Osteocyte (in vitro differentiated cells): ENCODE measurements at places on chromosomes 1 and 21. TPM values are rescaled to one million over a fixed set of nuclear protein-coding genes. Genes with fewer than 3 reads are reported as not detected.
A peak's percentile ranks its signal among the peaks of the same experiment; 100 is the strongest.

GRCh38 chr21:14591882-14592281 is 45.8 kb upstream of the SAMSN1 start:
- no peak overlapping the region for H3K27ac ChIP-seq
- no peaks in the 10 kb centered on the region for H3K27me3 ChIP-seq
- no peak for DNase-seq
- no peaks in the 10 kb centered on the region for H3K4me1 ChIP-seq

- no peak overlapping the region for H3K4me3 ChIP-seq
- no peak for DNase-seq
- no peaks in the 10 kb centered on the region for H3K27me3 ChIP-seq
- H3K36me3 ChIP-seq, result no peaks in the 10 kb centered on the region
- H3K4me1 ChIP-seq, result peaks cover 10% of the 10 kb centered on the region
- H3K27ac ChIP-seq, result no peak overlapping the region
Observed at GRCh38 chr1:26550946-26551345, 21.4 kb downstream of the RPS6KA1 start.

DNA sequence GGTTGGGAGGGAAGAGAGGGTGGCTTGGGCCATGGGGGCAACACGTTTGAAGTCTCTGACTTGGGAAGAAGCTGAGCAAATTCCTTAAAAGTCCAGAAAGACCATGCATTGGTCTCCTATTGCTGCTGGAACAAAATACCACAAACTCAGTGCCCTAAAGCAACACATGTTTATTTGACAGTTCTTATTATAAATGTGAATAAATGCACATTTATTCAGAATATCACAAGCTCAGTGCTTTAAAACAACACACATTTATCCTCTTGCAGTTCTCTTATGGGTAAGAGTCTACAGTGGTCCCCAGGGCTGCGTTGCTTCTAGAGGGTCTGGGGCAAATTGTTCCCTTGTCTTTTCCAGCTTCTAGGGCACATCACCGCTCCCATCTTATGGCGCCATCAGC is 10.1 kb upstream of the PRAMEF12 start:
- no peak overlapping the region for H3K4me3 ChIP-seq
- DNase-seq, result no peak
- H3K27me3 ChIP-seq, result peaks cover 4% of the 10 kb centered on the region
- H3K4me1 ChIP-seq, result no peaks in the 10 kb centered on the region

The SCNM1 gene
- total RNA-seq, result 45.0 and 49.8 TPM in 2 replicates

The TSPAN2 gene
- 3.1 and 3.5 TPM in 2 replicates for total RNA-seq

GRCh38 chr1:10626131-10626731 is 151.5 kb downstream of the PEX14 start:
- DNase-seq, result no peak
- no peak overlapping the region for H3K4me3 ChIP-seq

- no peaks in the 10 kb centered on the region for H3K4me1 ChIP-seq
- H3K27me3 ChIP-seq, result peaks cover 7% of the 10 kb centered on the region
- DNase-seq, result no peak
- H3K27ac ChIP-seq, result no peak overlapping the region
- H3K36me3 ChIP-seq, result no peaks in the 10 kb centered on the region
- no peak overlapping the region for H3K4me3 ChIP-seq
Observed at GRCh38 chr1:222104694-222105392, 363.0 kb upstream of the DUSP10 start.

- no peaks in the 10 kb centered on the region for H3K27me3 ChIP-seq
- H3K36me3 ChIP-seq, result no peaks in the 10 kb centered on the region
- no peak overlapping the region for H3K27ac ChIP-seq
- no peak for DNase-seq
Observed at GRCh38 chr21:44370027-44370735, 16.8 kb downstream of the TRPM2 start.

DNA sequence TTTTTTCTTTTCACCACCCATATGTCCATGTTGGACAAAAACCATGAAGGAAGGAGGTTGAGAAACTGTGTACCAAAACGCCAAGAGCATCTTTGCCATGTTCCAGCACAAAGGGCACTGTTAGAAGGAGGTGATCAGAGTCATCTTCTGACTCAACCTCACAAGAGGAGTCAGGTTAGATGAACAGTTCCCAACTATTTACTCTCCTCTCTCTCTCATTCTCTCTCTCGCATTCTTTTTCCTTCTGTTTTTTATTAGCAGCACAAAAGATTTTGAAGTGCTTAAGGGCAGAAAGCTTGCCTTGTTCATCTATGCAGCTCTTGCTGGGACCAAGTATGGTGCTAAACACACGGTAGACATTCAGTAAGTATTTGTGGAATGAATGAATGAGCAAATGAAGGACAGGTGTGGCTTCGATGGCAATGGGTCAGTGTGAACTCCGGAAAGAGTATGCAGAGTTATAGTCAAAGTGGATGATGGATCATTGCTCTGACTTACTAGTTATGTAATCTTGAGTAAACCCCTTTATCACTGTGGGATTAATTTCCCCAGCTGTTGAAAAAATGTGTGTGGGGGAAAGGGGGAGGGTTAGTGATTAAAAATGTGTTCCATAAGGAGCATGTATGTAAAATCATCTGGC is 33.9 kb downstream of the DDR2 start:
- DNase-seq, result no peak
- no peak overlapping the region for H3K4me3 ChIP-seq
- H3K36me3 ChIP-seq, result peaks cover 9% of the 10 kb centered on the region
- no peak overlapping the region for H3K27ac ChIP-seq
- peaks cover 26% of the 10 kb centered on the region for H3K4me1 ChIP-seq

GRCh38 chr21:32525282-32525681 is 60.0 kb downstream of the TCP10L start:
- peaks cover 2% of the 10 kb centered on the region for H3K27me3 ChIP-seq

The NUAK2 gene
- total RNA-seq, result 4.3 and 4.5 TPM in 2 replicates

DNA sequence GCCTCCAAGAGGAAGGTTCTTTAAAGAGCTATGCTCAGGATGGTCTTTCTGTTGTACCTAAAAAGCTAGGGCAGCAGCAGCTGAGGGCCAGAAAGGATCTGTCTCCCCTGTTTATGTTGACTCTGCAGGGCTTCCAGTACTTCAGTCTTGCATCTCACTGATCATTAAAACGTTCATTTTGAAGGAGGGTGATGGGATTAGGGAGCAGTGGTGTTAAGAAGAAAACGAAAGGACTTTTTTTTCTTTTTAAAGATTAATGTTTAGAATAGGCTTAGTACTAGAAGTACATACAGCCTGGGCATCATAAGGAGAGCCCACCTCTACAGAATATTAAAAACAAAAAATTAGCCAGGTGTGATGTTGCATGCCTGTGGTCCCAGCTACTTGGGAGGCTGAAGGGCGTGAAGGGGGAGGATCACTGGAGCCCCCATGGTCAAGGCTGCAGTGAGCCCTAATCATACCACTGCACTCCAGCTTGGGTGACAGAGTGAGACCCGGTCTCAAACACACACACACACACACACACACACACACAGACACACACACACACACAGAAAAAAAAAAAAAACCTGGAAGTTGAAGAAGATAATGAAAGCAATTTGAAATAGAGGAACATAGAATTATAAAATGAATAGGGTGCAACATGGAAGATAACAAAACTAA is 2.9 kb downstream of the CR1L start:
- no peaks in the 10 kb centered on the region for H3K36me3 ChIP-seq
- H3K27me3 ChIP-seq, result peaks cover 23% of the 10 kb centered on the region
- no peaks in the 10 kb centered on the region for H3K4me1 ChIP-seq
- no peak overlapping the region for H3K4me3 ChIP-seq
- no peak for DNase-seq

The TMPRSS2 gene
- total RNA-seq, result 0.21 and 1.7 TPM in 2 replicates

- no peak for DNase-seq
- no peak overlapping the region for H3K27ac ChIP-seq
- no peak overlapping the region for H3K4me3 ChIP-seq
- H3K4me1 ChIP-seq, result no peaks in the 10 kb centered on the region
- peaks cover 31% of the 10 kb centered on the region for H3K27me3 ChIP-seq
- no peaks in the 10 kb centered on the region for H3K36me3 ChIP-seq
Observed at GRCh38 chr1:109443476-109443875, 17.2 kb upstream of the PSMA5 start.

The SELE gene
- total RNA-seq, result not detected in 2 replicates

DNA sequence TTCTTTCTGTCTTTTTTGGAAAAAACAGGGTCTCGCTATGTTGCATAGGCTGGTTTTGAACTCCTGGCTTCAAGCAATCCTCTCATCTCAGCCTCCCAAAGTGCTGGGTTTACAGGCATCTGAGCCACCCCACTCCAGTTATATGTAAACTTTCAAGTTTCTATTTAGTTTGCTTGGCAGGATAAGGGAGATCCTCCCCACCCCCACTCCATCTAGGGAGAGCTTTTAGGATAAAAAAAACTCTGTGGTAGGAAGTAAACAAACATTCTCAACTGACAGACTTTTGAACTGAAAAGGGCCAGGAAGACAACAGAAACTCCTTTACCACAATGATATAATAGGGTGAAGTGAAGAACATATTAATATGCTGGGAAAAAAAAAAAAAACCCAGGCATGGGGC is 41.0 kb upstream of the ZNF326 start:
- peaks cover 25% of the 10 kb centered on the region for H3K4me1 ChIP-seq
- no peaks in the 10 kb centered on the region for H3K36me3 ChIP-seq
- H3K4me3 ChIP-seq, result no peak overlapping the region
- H3K27me3 ChIP-seq, result no peaks in the 10 kb centered on the region
- no peak overlapping the region for H3K27ac ChIP-seq

The GJA8 gene
- total RNA-seq, result not detected in 2 replicates

DNA sequence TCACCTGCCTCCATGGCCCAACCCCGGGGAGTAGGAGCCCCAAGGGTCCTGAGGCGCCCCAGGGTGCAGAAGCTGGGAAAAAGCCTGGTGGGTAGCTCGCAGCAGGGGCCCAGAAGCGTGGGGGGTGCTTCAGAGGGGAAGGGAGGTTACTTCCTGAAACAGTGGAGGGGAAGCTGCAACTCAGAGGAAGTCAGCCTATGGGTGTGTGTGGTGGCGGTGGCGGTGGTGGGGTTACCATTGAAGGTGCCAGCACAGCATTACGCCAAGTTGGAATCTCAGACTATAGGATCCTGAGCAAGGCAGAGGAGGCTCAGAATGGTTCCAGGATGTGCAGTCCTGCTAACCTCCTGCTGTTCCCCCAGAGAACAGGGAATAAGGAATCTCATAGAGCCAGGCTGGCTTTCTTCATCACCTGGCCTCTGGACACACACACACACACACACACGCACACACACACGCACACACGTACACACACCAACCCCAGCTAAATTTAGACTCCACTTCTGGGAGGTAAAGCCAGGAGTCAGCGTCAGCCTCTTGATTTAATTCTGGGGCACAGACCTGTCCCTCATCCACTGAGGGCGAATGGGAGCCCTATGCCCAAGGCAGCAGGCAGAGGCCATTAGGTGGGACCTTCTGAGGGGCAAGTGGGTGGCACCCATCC is 1.3 kb downstream of the DENND4B start:
- peak overlapping the region; percentile 63 for H3K27ac ChIP-seq
- H3K4me3 ChIP-seq, result peak overlapping the region; percentile 77
- H3K27me3 ChIP-seq, result no peaks in the 10 kb centered on the region
- peaks cover 18% of the 10 kb centered on the region for H3K4me1 ChIP-seq

- no peaks in the 10 kb centered on the region for H3K27me3 ChIP-seq
- DNase-seq, result no peak
- peaks cover 54% of the 10 kb centered on the region for H3K4me1 ChIP-seq
Observed at GRCh38 chr1:114507513-114507912, 3.5 kb downstream of the TRIM33 start.

The FMO3 gene
- 1.0 and 1.6 TPM in 2 replicates for total RNA-seq

DNA sequence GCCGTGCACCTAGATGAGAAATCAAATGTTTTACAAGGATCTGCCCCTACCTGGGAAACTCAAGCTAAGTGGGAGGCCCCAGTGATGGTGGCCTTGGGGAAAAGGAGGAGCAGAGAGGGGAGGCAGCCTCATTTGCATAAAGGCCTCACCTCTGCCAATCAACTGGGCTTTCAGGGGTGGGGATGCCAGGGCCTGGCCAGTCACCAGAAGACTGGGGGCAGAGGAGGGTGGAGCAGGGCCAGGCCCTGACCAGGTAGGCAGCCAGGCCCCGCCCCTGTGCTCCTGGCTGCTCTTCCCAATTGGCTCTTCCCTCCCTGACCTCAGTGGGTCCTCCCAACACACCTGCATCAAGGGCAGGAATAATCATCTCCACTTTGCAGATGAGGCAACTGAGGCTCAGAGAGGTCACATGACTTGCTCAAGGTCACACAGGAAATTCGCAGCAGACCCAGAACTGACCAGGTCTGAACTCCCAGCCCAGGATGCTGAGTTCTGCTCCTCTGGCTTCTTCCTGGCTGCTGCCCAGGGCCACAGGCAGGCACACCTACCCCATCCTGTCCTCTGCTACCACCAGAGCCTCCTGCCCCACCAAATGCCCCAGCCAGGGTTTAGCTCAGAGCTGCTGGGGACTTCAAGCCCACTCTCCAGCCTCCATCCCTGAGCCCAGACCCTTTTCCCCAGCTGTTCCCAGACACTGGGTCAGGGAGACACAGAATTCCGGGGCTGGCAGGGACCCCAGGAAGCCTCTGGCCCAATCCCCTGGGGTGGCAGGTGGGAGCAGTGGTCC is 677.9 kb downstream of the MATN1 start:
- peak; percentile 68 for DNase-seq
- H3K27ac ChIP-seq, result no peak overlapping the region
- H3K27me3 ChIP-seq, result peaks cover 7% of the 10 kb centered on the region
- H3K4me3 ChIP-seq, result no peak overlapping the region
- no peaks in the 10 kb centered on the region for H3K36me3 ChIP-seq

DNA sequence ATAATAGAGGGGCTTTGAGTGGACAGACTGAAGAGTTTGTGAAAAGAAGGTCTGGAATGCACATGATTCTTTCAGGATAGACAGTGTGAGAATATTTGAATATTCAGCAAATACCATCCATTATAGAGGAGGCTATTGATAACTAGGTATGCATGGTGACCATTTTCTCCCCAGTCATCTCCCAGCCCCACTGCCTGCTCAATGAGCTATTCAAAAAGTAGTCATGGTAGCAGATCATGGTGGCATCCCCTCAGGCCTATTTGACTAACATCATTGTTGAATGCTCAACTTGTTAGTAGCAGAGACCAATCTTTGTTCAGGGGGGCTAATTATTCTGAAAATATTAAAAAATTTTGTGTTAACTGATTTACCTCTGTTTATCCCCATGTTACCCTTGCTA is 311.6 kb downstream of the S1PR1 start:
- no peaks in the 10 kb centered on the region for H3K4me1 ChIP-seq
- no peak overlapping the region for H3K4me3 ChIP-seq
- H3K36me3 ChIP-seq, result no peaks in the 10 kb centered on the region
- H3K27ac ChIP-seq, result no peak overlapping the region

DNA sequence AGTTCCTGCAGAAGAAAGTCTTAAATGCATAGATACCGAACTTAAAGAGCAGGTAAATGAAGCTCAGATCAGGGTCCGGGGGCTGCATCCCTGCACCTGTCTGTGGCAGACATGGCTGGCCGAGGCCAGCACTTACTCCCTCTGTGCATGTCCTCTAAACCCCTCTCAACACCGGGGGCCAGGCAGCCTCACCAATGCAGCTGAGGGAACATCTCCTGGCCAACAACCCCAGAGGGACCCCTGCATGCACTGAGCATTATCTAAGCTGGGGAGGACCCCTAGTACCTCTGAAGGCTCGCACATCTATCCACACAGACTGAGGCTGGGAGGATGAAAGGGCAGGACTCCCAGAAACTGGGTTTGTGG is 18.4 kb downstream of the TTC34 start:
- H3K4me1 ChIP-seq, result no peaks in the 10 kb centered on the region
- peak; percentile 74 for DNase-seq
- H3K27ac ChIP-seq, result no peak overlapping the region
- no peaks in the 10 kb centered on the region for H3K27me3 ChIP-seq

The DEPDC1 gene
- 4.9 and 6.5 TPM in 2 replicates for total RNA-seq

The CATSPERE gene
- 1.2 and 1.3 TPM in 2 replicates for total RNA-seq

The SMYD2 gene
- 44.7 and 46.8 TPM in 2 replicates for total RNA-seq
